AG04450 (cell line): ENCODE measurements at places on chromosomes 2 and 18. TPM values are rescaled to one million over a fixed set of nuclear protein-coding genes. Genes with fewer than 3 reads are reported as not detected.

DNA sequence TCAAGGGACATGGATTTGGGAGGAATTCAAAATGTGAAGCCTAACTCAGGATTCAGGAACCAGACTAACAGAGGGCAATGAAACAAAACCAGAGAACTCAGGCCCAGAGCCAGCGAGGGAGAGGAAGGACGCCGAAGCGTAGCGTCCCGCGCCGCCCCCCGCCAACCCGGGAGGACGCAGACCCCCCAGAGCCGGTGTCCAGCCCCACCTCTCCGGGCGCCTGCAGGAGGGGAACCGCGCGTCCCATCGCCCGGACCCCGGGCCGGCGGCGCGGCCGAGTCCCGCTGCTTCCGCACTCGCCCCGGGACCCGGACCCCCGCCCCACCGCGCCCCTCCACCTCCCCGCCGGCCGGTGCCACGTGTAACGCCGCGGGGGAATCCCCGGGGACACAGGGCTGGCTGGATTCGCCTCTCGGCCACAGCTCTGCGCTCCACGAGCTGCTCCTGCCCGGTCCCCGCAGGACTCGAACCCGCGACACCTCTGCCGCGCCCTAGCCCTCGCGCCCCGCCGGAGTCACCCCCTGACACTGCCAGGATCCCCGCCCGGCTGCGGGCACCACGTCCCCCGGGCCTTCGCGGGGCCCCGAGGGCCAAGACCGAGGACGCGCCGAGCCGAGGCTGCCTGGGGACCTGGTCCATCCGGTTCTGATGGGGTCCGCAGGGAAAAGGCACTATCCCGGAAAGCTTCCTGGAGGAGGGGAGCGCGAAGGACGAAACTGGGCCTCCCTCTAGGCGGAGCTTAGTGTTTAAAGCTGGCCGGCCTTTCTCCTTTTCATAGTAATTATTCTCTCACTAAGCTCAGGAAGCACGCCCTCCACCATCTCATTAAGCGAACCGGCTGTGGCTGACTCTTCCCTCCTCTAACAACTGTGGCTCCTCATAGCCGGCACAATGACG, 40.4 kb upstream of the FAM124B start:
- DNase-seq: no peak

DNA sequence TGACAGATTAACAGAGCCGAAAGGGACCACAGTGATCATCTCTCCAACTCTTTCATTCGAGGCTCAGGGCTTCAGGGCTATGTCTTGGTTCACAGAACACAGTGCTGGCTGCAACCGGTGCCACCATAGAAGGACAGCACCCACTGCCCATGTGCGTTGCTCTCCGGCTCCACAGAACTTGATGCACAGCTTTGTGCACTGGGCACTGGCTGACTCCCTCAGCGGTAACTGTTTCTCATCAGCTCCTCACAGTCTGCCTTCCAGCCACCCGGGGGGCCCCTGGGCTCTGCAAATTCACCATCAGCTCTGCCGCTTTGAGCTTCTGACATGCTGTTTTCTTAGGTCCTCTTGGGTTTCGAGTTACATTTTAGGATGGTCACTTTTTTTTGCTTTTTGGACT, 124.3 kb upstream of the RAB12 start:
- no peak for DNase-seq

GRCh38 chr2:728165-728564, 51.0 kb upstream of the TMEM18 start:
- no peak for DNase-seq

DNA sequence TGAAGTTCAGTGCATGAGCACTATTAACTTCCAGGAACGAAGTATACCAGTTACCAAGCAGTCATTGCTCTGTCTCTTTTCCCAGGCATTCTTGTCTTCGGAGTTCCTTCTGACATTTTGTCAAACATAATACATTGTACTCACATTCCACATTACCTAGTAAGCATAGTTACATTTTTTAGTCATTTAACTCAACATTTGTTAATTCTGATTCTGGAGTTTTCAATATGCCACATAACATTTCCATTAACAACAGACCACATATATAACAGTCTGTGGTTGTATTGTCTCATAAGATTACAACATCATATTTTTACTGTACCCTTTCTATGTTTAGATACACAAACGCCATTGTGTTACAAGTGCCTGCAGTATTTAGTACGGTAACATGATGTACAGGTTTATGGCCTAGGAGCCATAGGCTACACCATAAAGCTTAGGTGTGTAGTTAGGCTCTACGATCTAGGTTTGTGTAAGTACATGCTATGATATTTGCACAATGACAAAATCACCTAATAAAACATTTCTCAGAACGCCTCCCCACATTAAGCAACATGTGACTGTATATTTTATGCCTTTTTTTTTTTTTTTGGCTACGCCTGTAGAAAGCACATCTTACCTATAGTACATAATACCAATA, 187.1 kb downstream of the DYM start:
- no peak for DNase-seq

- DNase-seq: no peak
These were observed 231.0 kb downstream of the INSIG2 start for GRCh38 chr2:118319271-118319684.

The POTEF gene
- polyA plus RNA-seq: not detected in 2 replicates

The CTLA4 gene
- not detected in 2 replicates for polyA plus RNA-seq

The IL36RN gene
- polyA plus RNA-seq: not detected in 2 replicates

The GPAT2 gene
- 0.10 TPM in 1 of 2 replicates, not detected in the other for polyA plus RNA-seq

DNA sequence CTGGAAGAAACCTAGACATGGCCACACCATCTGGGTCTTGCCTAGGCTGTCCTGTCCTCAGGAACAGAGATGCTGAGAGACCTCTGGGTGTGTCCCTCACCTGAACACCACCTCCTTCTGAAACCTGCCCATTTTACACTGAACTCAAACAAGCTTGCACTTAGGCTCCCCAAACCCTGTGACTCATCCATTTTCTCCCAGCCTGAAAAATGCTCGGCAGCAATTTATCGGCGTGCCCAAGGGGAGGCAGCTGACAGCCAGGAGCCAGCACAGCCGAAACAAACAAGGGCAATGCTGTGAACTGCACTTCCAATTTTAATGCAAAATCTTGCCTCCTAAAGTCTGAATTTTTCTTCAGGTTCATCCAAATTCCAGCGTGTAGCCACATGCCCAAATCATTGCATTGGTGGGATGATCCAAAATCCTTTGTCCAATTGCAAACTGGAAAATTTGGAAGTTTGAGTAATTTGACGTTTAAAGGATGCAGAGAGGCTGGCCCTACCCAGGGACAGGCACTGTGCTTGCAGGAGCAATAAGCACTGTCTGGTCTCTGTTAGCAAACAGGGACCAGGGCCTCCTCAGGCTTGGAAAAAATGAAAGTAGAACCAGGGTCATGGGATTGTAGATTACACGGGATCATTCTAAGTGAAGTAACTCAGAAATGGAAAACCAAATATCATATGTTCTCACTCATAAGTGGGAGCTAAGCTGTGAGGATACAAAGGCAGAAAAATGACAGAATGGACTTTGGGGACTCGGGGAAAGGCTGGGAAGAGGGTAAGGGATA, 67.7 kb downstream of the GALNT14 start:
- no peak for DNase-seq

The ST3GAL5 gene
- 22.3 and 26.8 TPM in 2 replicates for polyA plus RNA-seq

GRCh38 chr2:4898706-4899105, 793.5 kb upstream of the SOX11 start:
- no peak for DNase-seq

DNA sequence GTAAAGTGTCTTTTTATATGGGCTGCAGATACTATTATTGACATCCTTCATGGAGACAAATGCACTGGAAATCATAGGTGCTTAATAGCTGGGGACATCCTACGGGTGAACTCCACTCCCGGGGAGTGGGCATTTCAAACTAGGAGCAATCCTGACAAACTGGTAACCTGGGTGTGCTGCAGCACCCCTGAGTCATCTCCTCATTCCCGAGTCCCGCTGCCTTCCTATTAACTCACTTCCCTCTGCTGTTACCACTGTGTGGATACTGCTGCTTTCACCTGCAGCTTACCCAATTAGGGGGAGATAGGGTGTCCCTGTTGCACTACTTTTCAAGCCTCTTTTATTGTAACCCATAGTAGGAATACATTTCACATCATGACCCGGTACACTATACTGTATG, 134.2 kb downstream of the RAPGEF4 start:
- no peak for DNase-seq

DNA sequence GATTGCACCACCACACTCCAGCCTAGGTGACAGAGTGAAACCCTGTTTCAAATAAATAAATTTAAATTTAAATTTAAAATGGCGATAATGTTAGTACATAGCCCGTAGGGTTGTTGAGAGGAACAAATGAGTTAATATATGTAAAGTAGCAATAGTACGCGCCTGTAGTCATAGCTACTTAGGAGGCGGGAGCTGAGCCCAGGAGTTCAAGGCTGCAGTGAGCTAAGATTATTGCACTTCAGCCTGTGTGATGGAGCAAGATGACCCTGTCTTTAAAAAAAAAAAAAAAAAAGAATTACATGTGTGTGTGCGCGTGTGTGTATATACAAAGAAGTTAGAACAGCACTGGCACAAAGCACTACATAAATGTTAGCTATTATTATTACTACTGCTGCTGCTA, 117.4 kb upstream of the ARL5A start:
- no peak for DNase-seq

The IL1RL2 gene
- polyA plus RNA-seq: 0.37 and 0.72 TPM in 2 replicates

- no peak for DNase-seq
These were observed 81.5 kb downstream of the DIS3L2 start for GRCh38 chr2:232042911-232043574.
